ENCODE measurements at places on chromosomes 3 and 15.

DNA sequence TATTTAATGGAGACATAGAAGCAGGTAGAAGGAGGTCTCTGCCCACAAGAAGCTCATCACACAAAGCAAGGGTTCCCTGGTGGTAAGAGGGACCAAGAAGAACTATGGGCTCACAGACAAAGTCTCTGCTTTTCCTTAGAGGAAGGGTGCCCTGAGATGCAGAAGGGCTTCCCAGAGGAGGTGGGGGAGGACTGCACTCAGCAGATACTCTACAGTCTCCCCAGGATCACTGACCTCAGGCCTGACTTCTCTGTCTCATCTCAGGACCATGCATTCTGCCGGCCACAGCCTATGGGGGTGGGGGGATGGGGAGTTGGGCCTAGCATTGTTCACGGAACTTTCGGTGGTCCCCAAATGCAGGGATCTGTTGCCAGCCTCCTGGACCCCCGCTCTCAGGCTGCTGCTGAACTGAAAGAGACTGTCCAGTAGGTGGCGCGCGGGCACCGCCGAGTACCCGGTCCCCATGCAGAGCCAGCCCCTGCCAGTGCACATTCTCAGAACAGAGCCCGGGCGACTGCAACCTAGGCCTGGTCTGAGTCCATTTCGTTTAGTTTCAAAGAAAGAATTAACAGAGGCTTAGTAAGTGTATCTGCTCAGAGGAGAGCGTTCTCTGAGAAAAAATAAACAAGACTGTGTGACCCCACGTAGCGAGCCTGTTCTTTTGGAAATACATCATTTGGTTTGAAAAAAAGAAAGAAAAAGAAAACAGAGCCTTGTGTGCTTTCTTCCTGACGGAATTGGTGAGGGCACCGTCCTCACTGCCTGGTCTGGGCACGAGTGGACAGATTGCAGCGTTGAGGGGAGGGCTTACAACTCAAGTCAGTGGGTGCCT is 74.1 kb downstream of the LRTM1 start:
- no peak for DNase-seq

- no peak for DNase-seq
These were observed 933 bp downstream of the DZIP1L start for GRCh38 chr3:138114431-138114918.

GRCh38 chr3:106088304-106088703 is 219.5 kb upstream of the CBLB start:
- DNase-seq: no peak

- DNase-seq: no peak
These were observed 10.5 kb downstream of the FILIP1L start for GRCh38 chr3:100103558-100104441.

- DNase-seq: no peak
These were observed 42.3 kb downstream of the KLHL6 start for GRCh38 chr3:183513046-183513706.
